Cerebellar cortex (tissue), 1 donor: ENCODE measurements at places on chromosomes 16 and 17.

GRCh38 chr17:77460514-77461046 lies 319.8 kb downstream of the SEC14L1 start:
- no peak for DNase-seq

DNA sequence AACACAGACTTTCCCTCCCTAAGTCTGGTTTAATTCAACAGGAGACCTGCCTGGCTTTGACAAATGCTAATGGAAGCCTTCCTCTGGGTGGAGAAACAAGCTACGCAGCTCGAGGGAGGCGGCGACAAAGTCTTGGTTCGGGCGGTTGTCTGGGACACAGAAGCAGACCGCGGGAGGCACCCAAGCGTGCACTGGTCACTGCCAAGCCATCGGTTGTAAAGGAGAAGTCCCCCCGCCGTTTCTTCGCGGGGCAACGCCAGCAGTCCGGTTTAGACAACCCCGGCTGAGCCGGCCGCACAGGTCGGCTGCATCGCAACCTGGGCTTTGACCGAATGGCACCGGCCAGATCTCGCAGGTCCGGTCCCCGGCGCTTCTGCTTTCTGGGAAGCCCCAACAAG lies 586 bp downstream of the GLYR1 start:
- no peak for DNase-seq

DNA sequence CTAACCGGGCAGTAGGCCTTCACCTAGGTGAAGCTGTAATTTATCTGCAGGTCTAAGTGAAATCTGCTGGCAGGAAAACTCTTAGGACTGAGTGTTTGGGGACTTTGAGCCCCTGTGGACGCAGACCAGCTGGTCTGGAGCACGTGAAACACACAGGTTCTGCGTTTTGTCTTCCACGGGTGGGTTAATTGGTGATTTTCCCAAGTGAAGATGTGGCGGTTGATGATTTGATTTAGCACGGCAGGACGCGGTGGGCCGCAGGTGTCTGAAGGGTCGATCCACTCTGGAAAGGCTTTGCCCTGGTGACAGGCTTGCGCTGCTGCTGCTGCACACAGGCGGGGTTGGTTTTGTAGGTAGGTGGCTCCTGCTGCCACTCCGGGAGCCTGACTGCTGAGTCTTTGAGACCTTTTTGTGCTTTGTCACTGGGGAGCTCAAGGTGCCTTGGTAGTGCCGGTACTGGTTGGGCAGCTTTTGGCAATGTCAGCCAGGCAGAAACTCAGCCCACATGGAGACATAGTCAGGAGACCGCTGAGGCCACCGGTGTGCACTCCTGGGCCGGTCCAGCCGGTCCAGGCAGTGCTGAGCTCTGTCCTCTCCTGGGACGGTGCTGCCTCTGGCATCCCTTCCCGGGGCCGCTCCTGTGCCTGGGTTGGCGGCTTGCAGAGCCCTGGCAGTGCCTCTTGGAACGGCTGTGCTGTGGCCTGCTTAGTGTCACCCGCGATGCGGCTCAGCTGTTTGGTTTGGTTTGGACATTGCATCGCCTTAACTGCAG lies 2.3 kb downstream of the BAIAP2 start:
- peak; percentile 69 for DNase-seq

DNA sequence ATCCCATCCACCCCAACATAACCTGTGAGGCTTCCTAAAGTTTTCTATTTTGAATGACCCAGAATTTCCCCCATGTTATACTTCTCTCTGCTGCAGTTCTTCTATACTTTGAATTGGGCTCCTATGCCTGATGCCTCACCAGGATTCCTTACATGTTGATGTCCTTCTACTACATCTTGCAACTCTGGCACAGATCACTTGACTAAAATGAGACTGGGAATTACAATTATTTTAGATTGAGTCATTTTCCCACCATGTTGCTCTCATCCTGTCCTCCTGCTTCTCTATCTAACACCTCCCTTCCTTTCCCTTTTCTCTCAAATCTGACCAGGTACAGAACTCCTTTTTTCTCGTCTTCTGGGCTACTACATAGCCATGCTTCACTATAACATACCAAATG lies 314.0 kb upstream of the KCNJ16 start:
- DNase-seq = no peak

GRCh38 chr16:49575346-49576172 lies 202.0 kb downstream of the C16orf78 start:
- DNase-seq = no peak

DNA sequence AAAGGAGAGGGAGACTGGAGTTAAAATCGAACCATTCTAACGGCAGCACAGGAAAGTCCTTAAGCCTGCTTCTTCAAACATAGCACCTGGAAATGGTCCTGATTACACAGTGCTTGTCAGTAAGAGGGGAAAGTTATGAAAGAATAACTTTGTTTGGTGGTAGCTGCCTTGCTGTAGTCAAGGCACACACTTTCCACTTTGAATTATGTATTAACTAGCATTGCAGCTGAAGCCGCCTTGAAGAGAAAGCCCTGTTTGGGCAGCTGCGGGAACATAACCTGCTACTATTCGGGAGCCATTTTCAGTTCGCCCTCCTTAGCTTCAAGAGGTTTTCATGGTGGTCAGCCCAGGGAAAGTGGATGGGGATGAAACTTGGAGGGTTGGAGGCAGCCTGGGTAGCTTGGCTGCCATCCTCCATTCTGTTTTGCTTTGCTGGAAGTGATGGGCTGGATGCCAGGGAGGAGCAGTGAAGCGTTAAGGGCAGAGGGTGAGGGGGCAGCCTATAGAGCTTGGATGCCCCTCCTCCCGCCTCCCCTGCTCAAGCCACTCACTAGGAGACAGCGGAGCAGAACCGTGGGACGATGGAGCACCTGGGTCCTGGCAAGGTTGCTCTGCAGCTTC lies 5.3 kb upstream of the HAS3 start:
- no peak for DNase-seq

- DNase-seq = peak; percentile 59
These were observed 881 bp downstream of the MLLT6 start for GRCh38 chr17:38705803-38706504.

DNA sequence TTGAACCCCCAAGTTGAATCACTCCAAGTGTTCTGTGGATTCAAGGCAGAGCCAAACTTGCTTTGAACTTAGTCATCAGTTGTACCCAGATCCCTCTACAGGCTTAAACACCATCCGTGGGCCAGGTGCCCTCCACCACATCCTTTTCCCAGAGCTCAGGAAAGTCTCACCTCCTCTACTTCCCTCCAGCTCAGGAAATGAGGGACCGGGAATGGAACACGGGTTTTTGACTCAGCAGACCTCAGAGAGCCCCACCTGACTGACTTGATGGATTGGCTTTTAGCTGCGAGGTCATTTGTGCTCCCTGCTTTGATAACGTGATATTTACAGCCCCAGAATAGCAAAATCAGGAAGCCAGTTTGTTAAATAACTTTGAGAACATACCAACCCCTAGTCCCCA lies 20.1 kb downstream of the GID4 start:
- no peak for DNase-seq

DNA sequence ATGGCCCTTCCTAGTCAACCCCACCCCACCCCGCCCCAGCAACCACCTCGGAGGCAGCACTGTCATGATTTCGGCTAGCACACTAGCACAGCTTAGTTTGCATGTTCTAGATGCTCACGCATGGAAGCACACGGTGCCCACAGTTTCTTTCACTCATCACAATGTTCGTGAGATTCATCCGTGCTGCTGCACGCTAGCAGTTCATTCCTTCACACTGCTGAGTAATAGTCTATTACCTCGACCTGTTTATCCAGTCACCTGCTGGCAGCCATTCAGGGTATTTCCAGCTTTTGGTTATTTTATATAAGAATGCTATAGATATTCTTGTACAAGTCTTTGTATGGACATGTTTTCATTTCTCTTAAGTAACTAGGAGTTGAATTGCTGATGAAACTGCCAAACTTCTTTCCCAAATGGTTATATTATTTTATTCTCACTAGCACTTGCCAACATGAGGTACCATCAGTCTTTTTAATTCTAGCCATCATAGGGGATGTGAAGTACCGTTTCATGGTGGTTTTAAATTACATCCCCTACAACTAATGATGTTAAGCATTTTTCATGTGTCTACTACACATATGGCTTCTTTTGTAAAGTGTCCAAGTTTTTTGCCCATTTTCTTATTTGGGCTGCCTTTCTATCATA lies 75.7 kb downstream of the CYTH1 start:
- DNase-seq = no peak

DNA sequence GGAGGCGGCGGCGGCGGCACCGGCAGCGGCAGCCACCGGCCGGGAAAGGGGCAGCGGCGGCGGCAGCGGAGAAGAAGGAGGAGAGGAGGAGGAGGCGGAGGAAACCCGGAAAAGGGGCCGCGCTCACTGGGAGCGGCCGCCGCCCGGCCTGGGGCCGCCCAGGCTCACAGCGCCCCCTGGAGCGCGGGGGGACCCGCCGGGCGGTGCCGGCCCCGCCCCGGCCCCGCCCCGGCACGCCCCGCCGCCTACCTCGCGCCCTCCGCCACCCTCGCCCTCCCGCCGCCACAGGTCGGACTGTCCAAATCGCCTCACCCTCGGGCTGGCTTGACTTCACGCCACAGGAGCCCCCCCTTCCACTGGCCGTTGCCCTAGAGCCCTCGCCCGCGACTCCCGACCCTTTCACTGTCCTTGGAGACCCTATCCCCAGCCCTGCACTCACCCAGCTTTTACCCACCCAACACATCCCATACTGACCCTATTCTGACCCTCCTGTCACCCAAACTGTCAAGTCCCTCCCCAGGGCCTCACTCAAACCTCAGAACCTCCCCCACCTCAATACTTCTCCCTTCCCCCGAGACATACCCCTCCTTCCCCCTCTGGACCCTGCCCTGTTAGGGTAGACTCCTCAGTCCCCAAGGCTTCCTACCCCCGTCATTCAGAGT lies at the start of gene CSNK2A2:
Gene CSNK2A2, minus strand, starts transcription at position 85 of the 662 bp plus-strand sequence. CDS start 370 bp downstream, outside the sequence.
- DNase-seq = peak; percentile 50

DNA sequence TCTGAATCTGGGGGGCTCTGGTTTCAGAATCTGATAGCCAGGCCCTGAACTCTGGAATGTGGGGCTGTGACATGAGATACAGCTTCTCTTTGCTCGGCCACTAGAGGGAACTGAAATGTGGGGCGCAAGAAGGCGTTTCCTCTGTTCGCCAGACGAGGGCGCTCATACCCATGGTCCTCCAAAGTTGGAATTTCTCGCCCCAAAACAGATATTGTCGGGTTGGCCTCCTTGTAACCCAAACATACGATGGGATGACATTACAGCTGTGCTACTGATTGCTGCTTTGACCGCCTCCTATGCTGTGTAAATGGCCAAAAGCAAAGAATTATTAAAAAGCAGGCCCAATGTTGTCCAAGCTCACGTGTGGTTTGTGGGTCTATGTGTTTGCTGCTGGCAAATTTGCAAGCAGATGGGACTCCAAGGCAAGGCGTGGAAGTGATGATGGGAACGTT lies 13.1 kb upstream of the MSI2 start:
- DNase-seq = peak; percentile 44

DNA sequence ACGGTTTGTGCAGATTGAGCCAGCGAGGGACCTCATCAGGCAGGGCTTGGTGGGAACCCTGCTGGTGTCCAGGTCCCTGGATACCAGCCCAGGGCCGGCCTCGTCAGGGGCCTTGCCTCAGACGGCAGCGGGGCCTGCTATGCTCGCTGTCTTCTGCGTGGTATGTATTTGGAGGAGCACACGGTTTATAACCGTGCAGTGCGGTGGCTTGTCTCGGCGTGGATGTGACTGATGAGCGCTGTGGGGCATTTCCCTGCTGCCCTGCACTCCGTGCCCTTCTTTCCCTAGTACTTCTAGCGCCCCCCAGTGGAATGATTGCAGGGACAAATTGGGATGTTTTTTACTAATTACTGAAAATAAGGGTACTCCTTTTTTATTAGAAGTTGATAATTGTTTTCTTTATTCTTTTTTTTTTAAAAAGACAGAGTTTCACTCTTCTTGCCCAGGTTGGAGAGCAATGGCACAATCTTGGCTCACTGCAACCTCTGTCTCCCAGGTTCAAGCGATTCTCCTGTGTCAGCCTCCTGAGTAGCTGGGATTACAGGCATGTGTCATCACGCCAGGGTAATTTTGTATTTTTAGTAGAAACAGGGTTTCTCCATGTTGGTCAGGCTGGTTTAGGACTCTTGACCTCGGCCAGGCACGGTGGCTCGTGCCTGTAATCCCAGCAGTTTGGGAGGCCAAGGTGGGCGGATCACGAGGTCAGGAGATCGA lies 15.3 kb downstream of the TBCD start:
- DNase-seq = peak; percentile 39
